ENCODE measurements at places on chromosomes 13 and 19.

DNA sequence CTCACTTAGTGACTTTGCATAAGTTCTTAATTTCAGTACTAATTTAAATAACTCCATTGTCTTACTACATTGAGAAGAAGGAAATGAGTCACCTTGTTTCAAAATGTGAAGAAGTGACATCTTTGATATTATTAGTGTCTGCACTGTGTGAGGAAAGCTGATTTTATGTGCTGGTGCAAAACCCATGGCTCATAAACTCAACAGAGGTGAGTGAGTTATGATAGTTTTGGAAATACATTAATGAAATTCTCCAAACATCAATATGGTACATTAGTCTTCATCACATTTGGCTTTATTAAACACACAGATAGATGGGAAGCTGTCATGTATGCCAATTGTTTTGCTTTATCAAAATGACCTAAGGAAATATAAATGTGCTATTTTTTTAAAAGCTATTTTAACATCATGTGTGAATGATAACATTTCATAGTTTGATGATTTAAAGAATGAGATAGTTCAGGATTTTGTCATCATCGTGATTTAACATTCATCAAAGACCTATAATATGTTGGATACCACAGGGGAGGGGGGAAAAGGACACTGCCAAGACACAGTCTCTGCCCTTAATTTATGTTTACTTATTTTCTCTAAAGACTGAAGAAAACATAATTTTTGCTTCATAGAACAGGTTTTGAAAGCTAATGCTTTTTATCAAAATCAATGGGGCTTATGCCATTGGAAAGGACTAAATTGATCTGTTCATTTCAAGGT, 902.3 kb upstream of the SLITRK1 start:
- DNase-seq = no peak

DNA sequence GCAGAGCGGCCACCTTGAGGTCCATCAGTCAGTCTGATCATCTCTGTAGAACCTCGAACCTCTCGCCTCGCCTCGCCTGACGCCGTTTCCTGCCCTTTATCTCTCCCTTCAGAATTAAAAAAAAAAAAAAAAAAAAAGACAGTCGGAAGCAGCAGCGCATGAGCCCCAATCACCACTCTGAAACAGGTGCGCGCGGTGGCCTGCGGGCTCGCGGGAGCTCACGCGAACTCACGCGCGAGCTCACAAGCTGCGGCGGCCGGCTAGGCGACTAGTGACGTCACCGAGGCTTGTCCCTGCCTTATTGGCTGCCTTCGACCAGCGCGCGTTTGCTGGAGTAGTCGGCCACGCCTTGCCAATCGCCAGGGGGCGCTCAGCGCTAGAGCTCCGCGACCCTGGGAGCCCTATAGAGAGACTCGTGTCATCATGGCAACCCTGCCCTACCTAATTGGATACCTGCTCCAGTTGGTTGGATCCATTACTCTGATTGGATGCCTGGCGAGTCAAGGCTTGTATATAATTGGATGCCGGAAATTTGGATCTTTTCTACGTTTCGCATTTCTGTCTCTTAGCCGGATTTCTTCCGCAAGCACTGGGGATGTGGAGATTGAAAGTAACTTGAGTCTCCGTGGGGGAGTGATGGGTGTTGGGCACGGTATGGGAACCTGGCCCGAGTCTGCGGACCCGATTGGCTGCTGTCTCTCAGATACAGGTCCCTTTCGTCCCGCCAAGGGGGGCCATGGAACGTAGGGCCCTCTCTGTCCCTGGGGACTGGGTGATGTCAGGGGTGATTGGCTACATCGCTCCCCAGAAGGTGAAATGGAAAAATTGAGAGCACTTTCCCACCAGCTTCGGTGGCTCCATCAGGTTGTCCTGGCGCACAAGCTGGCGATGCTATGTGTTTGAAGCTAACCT, 31.6 kb downstream of the SYT3 start:
- DNase-seq = peak; percentile 84

DNA sequence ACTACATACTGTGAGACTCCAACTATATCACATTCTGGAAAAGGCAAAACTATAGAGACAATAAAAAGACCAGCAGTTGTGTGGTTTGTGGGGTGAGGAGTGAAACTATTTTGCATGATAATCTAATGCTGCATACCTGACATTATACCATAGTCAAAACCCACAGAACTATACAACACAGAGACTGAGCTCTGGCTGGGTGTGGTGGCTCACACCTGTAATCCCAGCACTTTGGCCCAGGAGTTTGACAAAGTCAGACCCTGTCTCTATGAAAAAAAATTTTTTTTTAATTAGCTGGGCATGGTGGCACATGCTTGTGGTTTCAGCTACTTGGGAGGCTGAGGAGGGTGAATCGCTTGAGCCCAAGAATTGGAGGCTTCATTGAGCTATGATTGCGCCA, 11.9 kb downstream of the ZNF541 start:
- no peak for DNase-seq

DNA sequence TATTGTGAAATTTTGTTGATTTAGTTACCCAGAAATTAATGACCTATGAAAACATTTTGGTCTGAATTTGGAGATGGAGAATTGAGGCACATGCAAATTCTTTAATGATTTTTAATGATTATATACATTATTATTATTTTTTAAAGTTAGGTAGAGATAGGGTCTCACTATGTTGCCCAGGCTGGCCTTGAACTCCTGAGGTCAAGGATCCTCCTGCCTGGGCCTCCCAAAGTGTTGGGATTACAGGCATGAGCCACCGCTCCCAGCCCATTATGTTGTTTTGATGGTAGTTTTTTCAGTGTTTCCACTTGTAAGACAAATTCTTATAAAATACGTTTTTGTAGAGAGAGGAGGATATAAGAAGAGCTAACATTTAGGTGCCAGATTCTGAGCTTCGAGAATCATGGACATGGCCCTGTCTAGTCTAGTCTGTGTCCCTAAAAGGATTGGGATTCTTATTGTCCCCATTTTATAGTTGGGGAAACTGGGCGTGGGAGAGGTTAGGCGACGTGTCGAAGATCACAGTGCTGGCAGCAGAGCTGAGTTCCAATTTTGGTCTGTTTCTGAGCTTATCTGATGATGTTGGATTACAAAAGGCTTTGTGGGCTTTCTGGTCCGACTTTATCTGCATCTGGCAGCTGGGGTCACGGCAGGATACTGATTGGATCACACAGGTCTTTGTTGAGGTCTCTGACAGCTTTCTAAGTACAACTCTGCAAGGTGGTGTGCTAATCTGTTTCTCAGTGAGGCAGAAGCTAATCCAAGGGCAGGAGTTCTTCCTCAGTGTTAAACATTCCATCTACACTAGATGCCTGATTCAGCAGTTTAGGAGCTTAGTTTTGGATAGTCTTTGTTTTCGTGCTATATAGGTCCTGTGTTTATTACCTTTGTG, 7.5 kb upstream of the WDR88 start:
- DNase-seq = no peak

GRCh38 chr19:10523135-10523636, 5.9 kb upstream of the S1PR5 start:
- DNase-seq = no peak

GRCh38 chr19:41083516-41083915, 4.7 kb upstream of the CYP2A13 start:
- no peak for DNase-seq

- DNase-seq = no peak
Measured at GRCh38 chr13:33490461-33491327, 205.1 kb upstream of the STARD13 start.

- no peak for DNase-seq
Measured at GRCh38 chr13:58991826-58992477, 1171.8 kb downstream of the DIAPH3 start.

DNA sequence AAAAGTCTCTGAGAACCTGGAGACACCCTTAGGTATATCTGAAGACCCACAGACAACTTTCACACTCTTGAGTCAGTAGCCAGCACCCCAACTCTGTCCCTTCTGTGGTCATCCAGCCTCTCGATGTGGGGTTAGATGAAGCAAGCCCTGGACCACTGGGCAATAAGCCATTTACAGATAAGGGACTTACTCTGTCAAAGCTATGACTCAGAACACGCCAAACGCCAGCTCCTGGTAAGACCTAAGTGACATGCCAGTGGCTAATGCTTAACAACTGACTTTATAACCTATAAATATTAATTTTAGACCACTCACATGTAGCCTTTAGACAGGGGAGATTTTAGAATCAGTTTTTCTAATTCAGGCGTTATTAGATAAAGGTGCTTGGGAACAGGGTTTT, 85.7 kb downstream of the SHISA2 start:
- no peak for DNase-seq

DNA sequence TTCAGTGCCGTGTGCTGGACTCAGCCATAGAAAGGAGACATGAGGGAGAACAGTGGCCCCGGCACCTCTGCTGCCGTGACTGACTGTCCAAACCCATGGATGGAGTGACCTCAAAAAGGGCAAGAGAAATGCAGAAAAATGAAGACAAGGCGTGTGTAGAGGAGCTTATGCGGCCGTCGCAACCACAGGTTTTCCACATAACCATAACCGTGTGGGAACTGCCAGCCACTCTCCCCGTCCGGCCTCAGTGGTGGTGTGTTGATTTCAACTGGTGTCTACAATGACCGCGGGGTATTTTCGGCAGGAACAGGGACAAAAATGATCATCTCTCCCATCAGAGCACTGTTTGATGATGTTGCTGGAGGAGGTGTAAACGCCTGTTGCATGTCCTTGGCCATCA, 42.9 kb upstream of the F7 start:
- DNase-seq = no peak
